NCI-H2081 treated with DMSO at 0.1 percent for 48 hours (cell line): ENCODE measurements at places on chromosomes 12 and 14.

DNA sequence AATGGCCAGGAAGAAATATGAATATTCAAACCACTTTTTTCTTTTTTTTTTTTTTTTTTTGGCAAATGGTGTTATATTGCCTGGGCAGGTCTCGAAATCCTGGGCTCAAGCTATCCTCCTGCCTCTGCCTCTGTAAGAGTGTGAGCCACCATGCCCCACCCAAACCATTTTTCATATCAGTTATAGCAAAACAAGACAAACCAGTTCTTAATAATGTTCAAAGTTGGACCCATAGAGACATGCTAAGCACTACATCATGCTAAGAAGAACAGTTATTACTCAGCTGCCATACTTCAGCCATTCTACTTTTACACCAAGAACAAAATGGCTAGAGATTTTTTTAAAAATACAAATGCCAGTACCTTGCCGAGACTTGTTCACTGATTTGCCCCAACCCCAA, 25.5 kb downstream of the EIF2S1 start:
- no peak for DNase-seq

DNA sequence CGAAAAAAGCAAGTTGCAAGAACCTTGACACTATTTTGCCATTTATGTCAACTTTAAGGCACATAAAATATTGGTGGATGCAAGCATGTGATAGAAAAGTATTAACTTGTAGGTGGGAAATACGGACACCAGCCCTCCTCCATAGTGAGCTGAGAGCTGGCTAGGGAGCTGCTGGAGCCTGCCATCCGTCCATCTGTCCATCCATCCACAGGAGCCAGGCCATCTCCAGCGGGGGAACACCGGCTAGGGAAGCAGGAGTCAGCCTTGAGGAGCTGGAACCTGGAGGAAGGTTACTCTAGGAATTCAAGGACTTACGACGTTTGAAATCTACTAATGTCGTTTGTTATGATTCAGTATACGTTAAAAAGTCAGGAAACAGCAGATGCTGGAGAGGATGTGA, 120.7 kb upstream of the C14orf180 start:
- DNase-seq: no peak

DNA sequence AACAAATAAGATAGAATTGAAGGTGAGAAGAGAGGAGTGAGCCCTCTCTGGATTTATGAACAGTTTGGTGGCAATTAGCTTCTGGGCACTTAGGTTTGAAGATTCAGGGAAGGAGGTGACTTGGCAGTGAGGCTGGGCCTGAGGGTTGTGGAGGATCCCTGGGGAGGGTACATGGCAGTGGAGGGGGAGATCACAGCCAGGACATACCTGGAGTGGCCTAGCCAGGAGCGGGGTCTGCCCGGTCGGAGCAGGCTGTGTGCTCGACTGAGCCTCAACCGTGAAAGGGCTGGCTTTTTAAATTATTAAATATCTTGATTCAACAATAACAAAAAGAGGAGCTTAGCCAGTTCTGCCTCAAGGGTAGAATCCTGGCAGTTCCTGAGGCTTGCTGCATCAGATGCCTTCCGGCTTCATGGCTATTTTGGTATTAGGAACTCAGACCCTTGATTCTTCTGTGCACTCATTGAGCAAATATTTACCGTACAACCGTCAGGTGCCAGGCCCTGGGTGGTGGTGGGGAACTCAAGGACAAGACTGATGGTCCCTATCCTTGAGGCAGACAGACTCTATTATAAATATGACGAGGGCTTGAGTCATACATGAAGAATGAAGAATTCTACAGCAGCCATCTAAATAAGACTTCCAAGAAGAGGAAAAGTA, 73.4 kb downstream of the SPTB start:
- DNase-seq: no peak

DNA sequence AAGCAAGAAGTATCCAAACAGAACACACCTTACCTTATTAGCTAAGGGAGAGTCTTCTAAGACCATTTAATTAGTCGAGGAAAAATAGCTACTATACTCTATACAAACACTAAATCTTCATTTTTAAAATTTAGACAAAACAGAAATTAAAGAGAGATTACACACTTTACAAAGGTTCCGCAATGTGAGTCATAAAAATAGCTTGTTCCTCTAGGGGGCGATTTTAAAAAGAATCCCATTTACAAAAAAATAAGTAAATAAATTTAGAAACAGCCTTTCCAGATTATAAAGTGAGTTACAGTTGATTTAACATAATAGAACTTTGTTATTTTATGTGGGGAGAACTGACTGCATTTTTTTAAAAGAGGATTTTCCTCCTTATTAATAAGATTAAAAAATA, 201.6 kb downstream of the PAX9 start:
- no peak for DNase-seq

DNA sequence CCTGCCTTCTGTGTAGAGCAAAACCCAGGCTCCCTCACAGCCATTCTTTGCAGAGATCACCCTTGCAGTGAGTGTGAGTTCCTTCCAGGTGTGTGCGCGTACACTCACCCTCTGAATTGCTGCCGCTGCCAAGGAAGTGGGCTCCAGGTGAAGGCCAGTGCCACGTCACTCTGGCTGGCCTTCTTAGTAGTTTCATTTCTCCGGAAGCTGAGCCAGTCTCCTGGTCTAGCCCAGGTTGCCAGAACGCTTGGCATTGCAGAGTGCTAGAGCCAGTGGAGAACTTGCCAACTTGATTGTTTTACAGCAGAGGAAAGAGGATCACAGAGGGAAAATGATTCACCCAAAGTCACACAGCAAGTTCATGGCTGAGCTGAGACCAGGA, 11.0 kb downstream of the CBLN3 start:
- DNase-seq: no peak
